ENCODE measurements at places on chromosomes 5 and 9. TPM values are rescaled to one million over a fixed set of nuclear protein-coding genes. Genes with fewer than 3 reads are reported as not detected.
A peak's percentile ranks its signal among the peaks of the same experiment; 100 is the strongest.

Gene KIF4B
- total RNA-seq, result not detected

Gene TAF11L5
- total RNA-seq, result not detected

Gene OR1Q1
- not detected for total RNA-seq

Gene IFNA17
- total RNA-seq, result not detected

Gene DUSP1
- total RNA-seq, result 242 TPM

Gene C5orf52
- total RNA-seq, result 3.9 TPM

Gene TNFSF8
- total RNA-seq, result 0.24 TPM

Gene CDH9
- not detected for total RNA-seq

Gene CNTNAP3B
- 3.9 TPM for total RNA-seq

Gene CANX
- 506 TPM for total RNA-seq

Gene DOCK8
- total RNA-seq, result 10.3 TPM

Gene PRR16
- total RNA-seq, result 1.6 TPM

Gene TUSC1
- total RNA-seq, result 16.5 TPM

Gene BTNL8
- 33.0 TPM for total RNA-seq

Gene SLC31A1
- 34.5 TPM for total RNA-seq

Gene CHSY3
- 0.67 TPM for total RNA-seq

Gene PLPP7
- 1.1 TPM for total RNA-seq

DNA sequence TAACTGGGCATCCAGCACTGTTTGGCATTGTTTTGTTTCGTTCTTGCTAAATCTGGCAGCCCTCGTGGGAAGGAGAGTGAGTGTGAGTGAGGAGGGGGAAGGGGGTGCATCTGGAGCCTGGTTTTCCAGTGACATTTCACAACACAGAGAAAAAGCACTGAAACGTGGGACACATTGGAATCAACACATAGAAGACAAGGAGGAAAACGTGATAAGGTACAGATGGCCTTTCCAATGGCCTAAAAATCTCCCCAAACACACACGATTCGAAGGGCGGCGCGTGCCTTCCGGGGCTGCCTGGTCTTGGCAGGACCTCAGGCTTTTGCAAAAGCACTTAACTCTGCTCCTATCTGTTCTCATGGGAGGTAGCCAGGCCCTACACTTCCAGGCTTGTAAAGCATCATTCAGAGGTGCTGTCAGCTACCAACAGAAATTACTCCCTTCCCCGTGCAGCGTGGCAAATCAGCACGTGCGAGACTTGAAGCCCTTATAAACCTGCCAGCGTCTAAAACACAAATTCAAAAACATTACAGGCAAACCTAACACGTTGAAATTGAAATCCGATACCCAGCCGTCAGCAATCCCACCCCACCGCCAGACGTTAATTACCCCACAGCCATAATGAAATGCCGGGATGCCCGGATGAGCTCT lies 129.4 kb downstream of the OLFM1 start:
- DNase-seq, result no peak

DNA sequence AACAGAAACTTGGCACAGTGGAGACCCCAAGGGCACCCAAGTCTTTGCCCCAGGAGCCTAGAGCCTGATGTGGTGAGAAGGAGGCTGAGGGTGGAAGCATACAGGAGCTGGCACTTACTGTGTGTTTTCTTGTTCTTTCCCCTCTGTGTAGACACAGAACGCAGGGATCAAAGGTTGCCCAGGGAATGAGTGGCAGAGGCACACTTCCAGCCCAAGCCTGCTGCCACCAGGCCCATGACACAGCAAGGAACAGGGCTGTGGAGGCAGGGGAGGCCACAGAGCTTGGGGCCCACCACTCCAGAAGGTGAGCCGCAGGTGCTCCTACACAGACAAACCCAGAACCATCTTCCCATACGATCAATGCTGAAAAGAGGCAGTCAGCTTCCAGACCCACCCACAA lies 73.9 kb upstream of the S1PR3 start:
- DNase-seq, result no peak

- no peak for DNase-seq
Observed at GRCh38 chr9:89878687-89879086, 273.9 kb downstream of the GADD45G start.

DNA sequence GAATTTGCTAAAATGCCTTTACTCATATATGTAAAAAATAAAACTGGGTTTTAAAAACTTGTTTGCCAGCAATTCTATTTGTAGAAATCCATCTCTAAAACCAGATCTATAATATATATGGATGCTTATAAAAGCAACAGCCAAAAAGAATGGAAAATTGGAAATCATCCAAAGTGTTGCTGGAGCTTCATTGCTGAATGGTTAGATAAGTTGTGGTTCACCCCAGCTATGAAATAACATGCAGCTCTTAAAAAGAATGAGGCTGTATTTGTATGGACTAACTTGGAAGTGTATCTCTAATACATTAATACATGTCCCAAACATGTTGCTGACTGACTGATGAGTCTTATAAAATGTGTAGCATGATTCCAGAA lies 76.2 kb downstream of the STK10 start:
- DNase-seq, result no peak

DNA sequence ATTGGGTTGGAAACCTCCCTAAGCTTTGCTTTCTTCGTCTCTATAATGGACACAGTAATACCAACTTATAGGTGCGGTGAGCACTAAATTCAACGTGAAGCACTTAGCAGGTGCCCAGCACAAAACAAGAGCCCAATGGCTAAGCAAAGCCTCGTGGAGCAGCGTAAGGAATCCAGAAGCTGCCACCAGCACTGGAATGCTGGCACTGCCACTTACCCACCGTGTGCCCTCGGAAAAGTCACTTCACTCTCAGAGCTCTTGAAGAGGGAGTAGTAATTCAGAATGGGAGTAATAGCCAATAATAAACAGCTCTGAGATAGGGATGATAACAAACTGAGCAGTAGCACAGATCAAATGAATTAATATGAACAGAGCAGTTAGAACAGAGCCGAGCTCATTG lies 16.4 kb downstream of the DAP start:
- DNase-seq, result no peak

DNA sequence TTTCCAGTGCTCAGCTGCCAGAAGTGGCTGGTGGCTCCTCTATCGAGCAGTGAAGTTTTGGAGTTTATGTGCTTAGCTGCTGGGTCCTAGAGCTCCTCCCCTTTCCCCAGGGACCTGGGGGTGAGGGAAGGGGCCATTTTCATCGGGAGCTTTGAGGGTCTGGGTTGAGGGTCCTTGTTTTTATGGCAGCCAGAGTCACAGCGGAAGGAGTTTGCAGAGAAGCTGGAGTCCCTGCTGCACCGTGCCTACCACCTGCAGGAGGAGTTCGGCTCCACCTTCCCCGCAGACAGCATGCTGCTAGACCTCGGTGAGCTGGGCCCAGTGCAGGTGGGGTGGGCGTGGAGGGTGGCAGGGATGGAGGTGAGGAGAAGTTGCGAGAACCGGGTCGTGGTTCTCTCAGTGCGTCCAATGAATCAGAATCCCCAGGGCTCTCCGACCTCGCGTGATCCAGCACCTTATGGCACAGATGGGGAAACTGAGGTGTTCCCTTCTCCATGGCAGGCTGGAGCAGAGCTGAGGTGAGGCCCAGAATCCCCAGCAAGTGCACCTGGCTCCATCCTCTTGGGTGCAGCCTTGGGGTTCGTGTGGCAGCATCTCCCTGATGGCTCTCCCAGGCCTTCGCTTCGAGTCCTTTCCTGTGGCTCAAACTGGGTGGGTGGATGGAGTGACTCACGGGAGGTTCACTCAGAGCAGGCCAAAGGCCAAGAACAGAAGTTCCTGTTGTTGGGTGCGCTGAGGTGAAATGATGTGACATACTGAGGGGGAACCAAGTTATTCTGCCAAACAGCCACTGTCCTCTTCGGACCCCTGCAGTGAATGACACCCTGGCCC lies 21.7 kb upstream of the DOLPP1 start:
- no peak for DNase-seq

GRCh38 chr5:168740092-168740800 lies 161.1 kb upstream of the PANK3 start:
- no peak for DNase-seq

- peak; percentile 90 for DNase-seq
Observed at GRCh38 chr9:134333234-134333873, 7.1 kb downstream of the RXRA start.

GRCh38 chr9:124805186-124805585 lies 28.3 kb downstream of the OLFML2A start:
- no peak for DNase-seq

GRCh38 chr9:127116957-127117356 lies 5.5 kb downstream of the ANGPTL2 start:
- no peak for DNase-seq

DNA sequence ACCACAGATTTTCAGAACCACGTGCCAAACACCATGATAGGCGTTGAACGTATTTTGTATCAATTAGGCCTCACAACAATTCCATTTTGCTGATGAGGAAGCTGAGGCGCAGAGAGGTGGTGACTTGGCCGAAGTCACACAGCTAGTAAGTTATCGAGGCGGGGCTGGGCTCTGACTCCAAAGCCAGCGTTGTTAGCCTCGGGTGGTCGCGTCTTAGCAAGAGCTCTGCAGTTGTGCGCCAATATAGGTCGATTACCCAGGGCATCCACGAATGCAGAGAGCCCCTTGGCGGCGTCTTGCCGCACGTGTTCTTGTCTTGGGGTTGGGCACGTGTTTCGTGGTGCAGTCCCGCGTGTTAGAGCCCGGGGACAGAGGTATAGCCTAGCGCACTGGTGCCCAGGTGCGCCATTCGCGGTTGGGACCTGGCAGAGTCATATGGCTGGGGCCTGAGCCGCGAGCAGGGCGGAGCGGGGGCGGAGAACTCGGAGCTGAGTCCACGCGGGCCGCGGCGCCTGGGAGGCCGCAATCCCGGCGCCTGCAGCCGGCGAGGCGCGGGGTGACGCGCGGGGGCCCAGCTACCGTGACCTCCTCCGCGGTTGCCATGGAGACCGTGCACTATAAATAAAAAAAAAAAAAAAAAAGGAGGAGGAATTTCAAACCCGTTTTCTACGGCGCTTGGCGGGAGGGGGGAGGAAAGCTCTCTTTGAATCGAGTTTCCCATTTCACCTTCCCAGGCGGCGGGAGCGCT lies 62.3 kb downstream of the CXXC5 start:
- DNase-seq, result peak; percentile 65

- DNase-seq, result peak; percentile 55
Observed at GRCh38 chr9:22452415-22453010, 5.9 kb downstream of the DMRTA1 start.

- no peak for DNase-seq
Observed at GRCh38 chr5:117999939-118000549, 988.3 kb downstream of the DTWD2 start.

- no peak for DNase-seq
Observed at GRCh38 chr9:106970976-106971457, 108.1 kb downstream of the ZNF462 start.

DNA sequence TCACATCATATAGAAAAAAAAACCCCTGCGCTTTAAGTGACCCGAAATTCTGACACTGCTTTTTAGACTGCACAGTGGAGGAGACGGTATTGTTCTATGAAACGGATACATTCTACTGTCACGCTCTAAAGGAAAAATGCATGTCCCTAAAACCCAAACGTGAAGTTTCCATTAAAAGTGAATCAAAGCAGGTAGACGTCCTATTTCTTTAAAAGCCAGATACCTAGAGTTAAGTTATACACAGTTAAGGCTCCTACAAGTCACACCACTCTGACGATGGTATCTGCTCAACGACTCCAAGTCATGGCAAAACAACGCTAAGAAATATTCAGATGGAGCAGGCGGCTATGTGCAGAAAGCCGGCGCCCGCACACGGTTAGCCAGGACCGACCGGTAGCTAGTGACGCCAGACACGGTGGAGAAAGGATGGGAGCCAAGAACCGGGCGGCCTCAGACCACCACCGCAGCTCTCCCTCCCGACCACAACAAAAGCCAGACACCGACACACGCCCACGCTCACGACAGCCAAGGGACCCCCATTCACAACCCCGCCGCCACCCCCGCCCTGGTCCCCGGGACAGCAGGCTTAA lies 734 bp downstream of the SKP1 start:
- peak; percentile 60 for DNase-seq

DNA sequence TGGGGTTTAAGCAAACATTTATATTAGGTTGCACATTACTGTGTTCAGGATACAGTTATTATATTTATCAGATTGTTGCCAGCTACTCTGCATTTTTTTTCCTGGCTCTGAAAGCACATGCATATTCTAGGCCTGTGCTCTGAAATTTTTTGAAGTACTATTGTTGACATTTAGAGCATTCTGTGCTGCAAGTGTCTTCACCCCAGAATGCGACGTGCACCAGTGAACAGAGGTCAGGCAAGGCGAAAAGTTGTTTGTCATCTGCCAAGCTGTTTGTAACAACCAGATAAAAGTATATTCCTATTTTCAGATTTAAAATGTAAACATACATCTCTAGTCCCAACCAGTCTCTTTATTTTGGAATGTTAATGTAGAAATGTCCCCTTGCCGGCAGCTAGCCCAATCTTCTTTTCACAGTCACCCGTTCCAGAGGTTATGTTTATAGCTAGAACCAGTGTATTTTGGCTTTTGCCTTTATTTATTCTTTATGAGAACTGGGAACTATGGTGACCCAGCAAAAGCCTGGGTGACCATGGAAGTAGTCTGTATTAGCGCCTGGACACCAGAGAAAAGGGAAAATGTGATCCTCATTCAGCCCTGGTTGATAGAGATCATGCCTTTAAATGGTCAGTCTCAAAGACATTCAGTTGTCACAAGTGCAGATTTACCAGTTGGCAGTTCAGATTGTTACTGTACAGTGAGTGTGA lies 84.6 kb downstream of the NDUFAF2 start:
- DNase-seq, result no peak

GRCh38 chr5:54624805-54625568 lies 107.4 kb downstream of the SNX18 start:
- DNase-seq, result no peak

DNA sequence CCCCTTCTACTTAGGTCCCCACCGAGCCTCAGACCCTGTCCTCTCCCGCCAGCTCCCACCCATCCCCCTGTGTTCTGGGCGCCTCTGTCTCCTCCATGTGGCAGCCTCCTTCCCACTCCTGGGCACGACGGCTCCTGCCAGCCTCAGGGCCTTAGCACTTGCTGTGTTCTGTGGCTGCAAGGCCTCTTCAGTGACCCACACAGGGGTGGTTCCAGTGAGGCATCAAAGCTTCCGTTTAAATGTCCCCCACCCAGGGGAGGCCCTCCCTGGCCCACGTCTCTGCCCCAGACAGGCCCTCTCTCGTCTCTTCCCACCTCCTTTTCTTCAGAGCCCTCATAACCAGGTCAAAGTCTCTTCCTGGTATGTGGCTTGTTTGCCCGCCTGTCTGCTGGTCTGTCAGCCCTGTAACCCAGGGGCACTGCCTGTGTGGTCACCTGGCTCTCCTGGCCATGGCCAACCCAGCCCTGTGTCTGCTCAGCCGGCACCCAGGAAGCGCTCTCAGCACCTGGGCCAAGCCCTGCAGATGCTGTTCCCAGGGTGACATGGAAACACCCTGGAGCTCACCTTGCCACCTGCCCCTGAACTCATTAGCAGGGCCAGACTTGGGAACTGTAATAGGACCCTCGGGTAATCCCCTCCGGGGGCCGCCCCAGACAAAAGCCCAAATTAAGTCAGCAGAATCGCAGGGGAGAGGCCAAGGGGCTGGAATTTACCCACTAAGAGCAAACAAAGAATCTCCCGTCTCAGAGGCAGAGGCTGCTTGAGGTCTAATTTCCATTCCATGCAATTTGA lies 33.7 kb downstream of the LHX3 start:
- no peak for DNase-seq

- DNase-seq, result peak; percentile 30
Observed at GRCh38 chr9:134774410-134774809, 106.2 kb upstream of the FCN2 start.

All from left colon (tissue), 2 donors.